ENCODE measurements at places on chromosomes 11 and 22.

DNA sequence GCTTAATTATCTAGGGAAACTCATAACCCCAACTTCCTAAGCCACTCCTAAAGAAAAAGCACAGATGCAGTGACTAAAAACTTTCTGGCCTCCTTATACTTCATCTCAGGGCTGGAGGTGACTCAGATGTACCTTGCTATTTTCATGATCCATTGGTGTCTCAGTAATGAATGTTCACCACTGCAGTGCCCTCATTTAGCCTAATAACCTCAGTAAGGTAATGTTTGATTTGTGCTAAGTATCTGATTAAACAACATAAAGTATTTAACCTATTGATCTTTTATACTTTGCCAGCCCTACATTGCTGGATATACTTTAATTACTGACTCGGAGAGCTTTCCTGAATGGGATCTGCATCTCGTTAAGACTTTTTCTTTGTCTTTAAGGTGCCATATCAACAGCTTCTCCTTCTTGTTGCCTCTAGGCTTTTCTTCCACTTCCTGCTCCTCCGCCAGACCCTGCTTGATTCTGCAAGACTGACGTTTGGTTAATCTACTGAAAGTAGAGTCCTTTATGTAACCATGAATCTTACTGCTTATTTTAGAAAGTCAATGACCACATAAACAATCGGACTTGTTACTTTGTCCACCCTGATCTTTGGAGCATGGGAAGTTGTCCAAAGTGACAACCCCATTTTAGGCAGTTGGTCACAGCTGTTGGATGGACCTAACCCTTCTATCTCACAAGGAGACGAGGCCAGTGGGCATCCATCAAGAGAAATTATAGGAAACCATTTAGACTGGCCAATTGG, 303.0 kb downstream of the ST3GAL4 start:
- no peak for DNase-seq

- no peak for DNase-seq
Measured at GRCh38 chr11:65553301-65554001, 4.7 kb downstream of the LTBP3 start.

- DNase-seq, result no peak
Measured at GRCh38 chr11:56923116-56923515, 65.6 kb upstream of the OR5AK2 start.

DNA sequence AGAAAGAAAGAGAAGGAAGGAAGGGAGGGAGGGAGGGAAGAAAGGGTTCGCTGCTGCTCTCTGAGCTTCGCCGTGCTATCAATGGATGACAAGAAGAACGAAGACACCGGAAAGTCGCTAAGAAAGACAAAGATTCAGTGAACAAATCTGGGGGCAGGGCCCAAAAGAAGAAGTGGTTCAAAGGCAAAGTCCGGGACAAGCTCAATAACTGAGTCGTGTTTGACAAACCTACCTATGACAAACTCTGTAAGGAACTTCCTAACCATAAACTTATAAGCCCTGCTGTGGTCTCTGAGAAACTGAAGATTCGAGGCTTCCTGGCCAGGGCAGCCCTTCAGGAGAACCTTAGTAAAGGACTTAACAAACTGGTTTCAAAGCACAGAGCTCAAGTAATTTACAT, 2.9 kb upstream of the TTLL1 start:
- DNase-seq, result no peak

DNA sequence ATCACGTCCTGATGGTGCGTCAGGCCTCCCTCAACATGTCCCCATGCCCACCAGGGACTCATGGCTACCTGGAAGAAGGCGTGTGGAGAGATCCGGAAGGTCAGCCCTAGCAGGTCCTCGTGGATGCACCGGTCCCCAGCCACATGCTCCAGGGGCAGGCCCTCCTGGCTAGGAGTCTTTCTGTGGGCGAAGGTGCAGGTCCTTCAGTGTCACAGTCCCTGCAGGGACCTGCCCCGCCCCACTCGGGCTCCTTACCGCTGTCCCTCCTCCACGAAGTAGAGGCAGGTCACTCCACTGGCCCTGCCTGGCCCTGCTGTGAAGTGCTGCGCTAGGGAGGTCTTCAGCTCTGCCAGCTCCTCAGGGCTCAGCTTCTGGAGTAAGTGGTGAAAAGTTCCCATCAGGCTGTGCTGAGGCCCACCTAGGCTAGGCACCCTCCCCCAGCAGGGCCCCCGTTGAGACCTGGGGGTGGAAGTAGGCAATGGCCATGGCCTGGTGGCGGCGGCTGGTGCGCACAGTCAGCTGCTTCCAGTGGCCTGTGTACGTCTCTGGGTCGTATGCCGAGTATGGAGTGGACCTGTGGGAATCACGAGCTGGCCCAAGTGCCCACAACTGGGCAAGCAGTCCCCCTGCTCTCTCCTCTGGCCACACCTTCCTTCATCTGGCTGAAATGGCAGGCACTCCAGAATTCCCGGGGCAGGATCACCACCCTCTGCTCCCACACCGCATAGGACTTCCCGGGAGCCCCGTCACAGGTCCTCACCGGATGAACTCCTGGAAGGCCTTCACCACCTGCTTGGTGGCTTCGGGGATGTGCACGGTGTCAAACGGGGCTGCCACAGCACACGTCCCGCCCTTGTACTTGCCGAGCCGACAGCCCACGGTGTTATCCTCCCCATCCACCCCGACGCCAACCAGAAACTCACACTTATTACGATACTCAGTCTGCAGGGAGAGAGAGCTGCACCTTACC, 1.1 kb upstream of the RANBP1 start:
- DNase-seq, result no peak

GRCh38 chr11:2808850-2809846, 76.4 kb downstream of the CDKN1C start:
- no peak for DNase-seq

Data from HuH-7.5 (cell line).